Inflammatory macrophage treated with lipopolysaccharide for 1 hour (primary cell): ENCODE measurements at places on chromosomes 1 and 21.

GRCh38 chr1:204348242-204348641 lies 11.5 kb downstream of the PLEKHA6 start:
- no peak for DNase-seq

- no peak for DNase-seq
Observed at GRCh38 chr21:31905503-31906451, 33.0 kb downstream of the HUNK start.

- no peak for DNase-seq
Observed at GRCh38 chr1:4494558-4494957, 159.9 kb upstream of the AJAP1 start.

- peak; percentile 60 for DNase-seq
Observed at GRCh38 chr1:66996018-66996682, 57.8 kb downstream of the SLC35D1 start.
